T-helper 1 cell treated with Interleukin-12 subunit alpha and Interleukin-12 subunit beta and Interleukin-4 antibody, amounts not matched to agents 30 ng/mL and 1 ng/mL, for 36 hours (primary cell): ENCODE measurements at places on chromosomes 5 and 9. TPM values are rescaled to one million over a fixed set of nuclear protein-coding genes. Genes with fewer than 3 reads are reported as not detected.

RLN1 gene
- 0.80 and 1.9 TPM in 2 replicates for total RNA-seq

JAK2 gene
- total RNA-seq = 62.9 and 64.2 TPM in 2 replicates

TLX3 gene
- not detected in 2 replicates for total RNA-seq

FIBCD1 gene
- total RNA-seq = not detected in 2 replicates

CDX1 gene
- not detected in 2 replicates for total RNA-seq

PAX5 gene
- 0.32 and 0.34 TPM in 2 replicates for total RNA-seq

SIT1 gene
- 218 and 222 TPM in 2 replicates for total RNA-seq

CDC20B gene
- 0.12 and 0.17 TPM in 2 replicates for total RNA-seq

CER1 gene
- not detected in 2 replicates for total RNA-seq

CHSY3 gene
- total RNA-seq = not detected in 2 replicates

AFAP1L1 gene
- total RNA-seq = not detected in 2 replicates

RHOBTB3 gene
- total RNA-seq = 0.37 and 0.54 TPM in 2 replicates

C1QTNF3 gene
- total RNA-seq = 2.5 and 3.9 TPM in 2 replicates

C9orf78 gene
- total RNA-seq = 74.7 and 76.0 TPM in 2 replicates

LCN2 gene
- total RNA-seq = not detected in 2 replicates

EIF4E1B gene
- not detected in 2 replicates for total RNA-seq

FOXE1 gene
- total RNA-seq = not detected in 2 replicates
